ENCODE measurements at places on chromosomes 16 and 17.

- peaks cover 49% of the 10 kb centered on the region for H3K36me3 ChIP-seq
- no peak overlapping the region for H3K4me3 ChIP-seq
- DNase-seq, result no peak
- peak overlapping the region; percentile 8 for H3K27ac ChIP-seq
- H3K27me3 ChIP-seq, result no peaks in the 10 kb centered on the region
These were observed 35.9 kb upstream of the GHDC start for GRCh38 chr17:42230225-42230624.

GRCh38 chr16:2952679-2953078 lies 11.4 kb upstream of the KREMEN2 start:
- H3K4me1 ChIP-seq, result no peaks in the 10 kb centered on the region
- H3K27ac ChIP-seq, result no peak overlapping the region
- no peak overlapping the region for H3K4me3 ChIP-seq
- peaks cover 2% of the 10 kb centered on the region for H3K36me3 ChIP-seq
- H3K27me3 ChIP-seq, result peaks cover 4% of the 10 kb centered on the region

GRCh38 chr17:72472106-72472505 lies 351.3 kb downstream of the SOX9 start:
- H3K4me3 ChIP-seq, result no peak overlapping the region
- H3K27me3 ChIP-seq, result peaks cover 22% of the 10 kb centered on the region
- no peaks in the 10 kb centered on the region for H3K36me3 ChIP-seq
- no peak overlapping the region for H3K27ac ChIP-seq

GRCh38 chr17:57260325-57261083 lies 4.2 kb downstream of the MSI2 start:
- no peak for DNase-seq
- H3K4me3 ChIP-seq, result peak overlapping the region; percentile 30
- peaks cover 11% of the 10 kb centered on the region for H3K36me3 ChIP-seq
- no peaks in the 10 kb centered on the region for H3K27me3 ChIP-seq
- H3K4me1 ChIP-seq, result peaks cover 75% of the 10 kb centered on the region

DNA sequence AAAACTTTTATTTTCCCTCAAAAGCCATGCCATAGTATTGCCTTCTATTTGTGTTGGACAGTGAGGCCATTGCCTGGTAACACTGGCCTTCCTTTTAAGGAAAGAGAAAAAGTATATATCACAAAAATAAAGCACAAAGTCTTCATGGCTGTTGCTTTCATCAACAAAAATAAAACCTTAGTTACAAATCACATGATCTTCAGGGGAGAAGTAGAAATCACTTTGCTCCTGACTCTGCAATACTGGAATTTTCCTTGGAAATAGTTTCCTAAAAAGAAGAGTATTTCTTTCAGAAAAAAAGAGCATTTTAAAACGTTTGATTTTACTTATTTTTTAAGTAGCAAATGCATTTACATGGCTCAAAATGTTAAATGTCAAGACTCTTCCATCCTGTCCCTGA lies 41.9 kb downstream of the FAM20A start:
- H3K27ac ChIP-seq, result no peak overlapping the region
- H3K4me1 ChIP-seq, result no peaks in the 10 kb centered on the region
- H3K27me3 ChIP-seq, result no peaks in the 10 kb centered on the region
- no peak overlapping the region for H3K4me3 ChIP-seq
- no peak for DNase-seq

DNA sequence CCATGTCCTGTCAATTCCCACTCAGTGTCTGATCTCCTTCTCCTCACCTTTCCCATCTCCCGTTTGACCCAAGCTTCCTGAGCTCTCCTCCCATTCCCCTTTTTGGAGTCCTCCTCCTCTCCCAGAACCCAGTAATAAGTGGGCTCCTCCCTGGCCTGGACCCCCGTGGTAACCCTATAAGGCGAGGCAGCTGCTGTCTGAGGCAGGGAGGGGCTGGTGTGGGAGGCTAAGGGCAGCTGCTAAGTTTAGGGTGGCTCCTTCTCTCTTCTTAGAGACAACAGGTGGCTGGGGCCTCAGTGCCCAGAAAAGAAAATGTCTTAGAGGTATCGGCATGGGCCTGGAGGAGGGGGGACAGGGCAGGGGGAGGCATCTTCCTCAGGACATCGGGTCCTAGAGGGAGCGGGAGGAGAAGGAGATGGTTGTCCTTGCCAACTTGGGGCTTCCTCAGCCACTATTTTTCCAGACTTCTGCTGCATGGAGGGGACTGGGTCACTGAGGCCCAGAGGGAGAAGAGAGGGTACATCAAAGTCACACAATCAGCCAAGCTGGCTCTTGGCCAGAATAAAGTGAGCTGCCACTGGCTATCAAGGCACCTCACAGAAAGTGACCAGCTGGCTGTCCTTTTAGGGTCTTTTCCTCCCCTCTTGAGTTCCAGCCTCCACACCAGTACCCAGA lies 1.9 kb upstream of the TBC1D10B start:
- peak overlapping the region; percentile 97 for H3K27ac ChIP-seq
- H3K4me1 ChIP-seq, result peaks cover 25% of the 10 kb centered on the region
- no peaks in the 10 kb centered on the region for H3K36me3 ChIP-seq
- no peaks in the 10 kb centered on the region for H3K27me3 ChIP-seq
- DNase-seq, result no peak
- peak overlapping the region; percentile 75 for H3K4me3 ChIP-seq

DNA sequence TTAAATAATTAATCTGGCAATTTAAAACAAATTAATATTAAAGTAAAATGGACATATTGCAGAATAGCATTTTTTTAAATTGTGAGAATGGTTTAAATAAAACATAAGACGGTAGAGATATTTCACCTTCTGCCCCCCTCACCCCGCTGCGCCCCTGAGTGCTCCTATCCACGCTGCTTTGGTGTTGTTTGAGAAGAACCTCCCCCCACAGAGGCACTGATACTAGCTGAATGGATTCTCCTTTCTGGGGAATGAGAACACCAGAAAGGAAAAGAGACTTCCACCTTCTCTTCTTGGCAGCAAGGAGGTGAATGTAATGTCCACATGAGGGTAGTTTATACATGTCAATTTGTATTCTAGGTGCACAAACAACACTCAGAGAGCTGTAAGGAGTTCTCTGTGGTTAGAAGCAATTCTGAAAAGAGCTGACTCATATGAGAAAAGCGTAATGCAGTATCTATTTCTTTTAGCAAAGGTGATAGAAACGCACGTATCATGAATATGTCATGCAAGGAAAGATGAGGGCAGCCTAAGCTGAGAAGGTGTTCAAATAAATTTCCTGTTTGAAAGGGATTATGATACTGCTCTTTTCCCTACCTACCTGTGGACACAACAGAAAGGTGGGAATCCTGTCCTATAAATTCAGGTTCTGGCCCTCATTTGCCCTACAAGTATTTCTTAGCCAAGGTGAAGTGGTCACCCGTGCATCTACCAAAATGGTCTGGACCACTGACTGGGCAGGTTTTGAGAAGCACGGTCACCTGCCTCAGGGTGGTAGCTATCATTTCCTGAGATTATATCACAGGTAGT lies 126.9 kb downstream of the PARN start:
- H3K4me3 ChIP-seq, result no peak overlapping the region
- peaks cover 10% of the 10 kb centered on the region for H3K4me1 ChIP-seq
- DNase-seq, result no peak
- no peaks in the 10 kb centered on the region for H3K27me3 ChIP-seq

DNA sequence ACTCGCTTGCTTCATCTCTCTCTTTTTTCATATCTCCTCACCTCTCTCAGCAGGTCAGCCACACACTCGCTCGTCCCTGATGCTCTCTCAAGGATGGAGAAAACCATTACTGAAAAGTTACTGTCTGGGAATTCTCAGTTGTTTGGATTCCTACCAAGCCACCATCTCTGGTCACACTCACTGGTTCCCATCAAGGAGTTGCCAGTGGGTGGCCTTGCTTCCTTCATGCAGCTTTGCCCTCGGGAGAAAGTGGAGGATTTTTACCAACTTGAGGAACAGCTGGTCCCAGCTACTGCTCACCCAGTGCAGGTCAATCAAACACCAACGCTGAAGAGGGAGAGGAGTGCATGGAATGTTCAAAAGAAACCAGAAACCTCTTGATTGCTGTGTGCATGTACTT lies 25.3 kb downstream of the MEOX1 start:
- peaks cover 12% of the 10 kb centered on the region for H3K4me1 ChIP-seq
- H3K27ac ChIP-seq, result no peak overlapping the region

GRCh38 chr16:2856061-2856670 lies 1.8 kb downstream of the PRSS22 start:
- no peak for DNase-seq
- peaks cover 9% of the 10 kb centered on the region for H3K4me1 ChIP-seq
- H3K27me3 ChIP-seq, result peaks cover 23% of the 10 kb centered on the region
- H3K36me3 ChIP-seq, result peaks cover 4% of the 10 kb centered on the region
- peak overlapping the region; percentile 35 for H3K27ac ChIP-seq
- H3K4me3 ChIP-seq, result no peak overlapping the region

GRCh38 chr16:74716355-74716754 lies 15.7 kb upstream of the MLKL start:
- no peaks in the 10 kb centered on the region for H3K4me1 ChIP-seq
- no peak overlapping the region for H3K27ac ChIP-seq
- no peak for DNase-seq
- no peak overlapping the region for H3K4me3 ChIP-seq
- H3K36me3 ChIP-seq, result no peaks in the 10 kb centered on the region
- H3K27me3 ChIP-seq, result no peaks in the 10 kb centered on the region

DNA sequence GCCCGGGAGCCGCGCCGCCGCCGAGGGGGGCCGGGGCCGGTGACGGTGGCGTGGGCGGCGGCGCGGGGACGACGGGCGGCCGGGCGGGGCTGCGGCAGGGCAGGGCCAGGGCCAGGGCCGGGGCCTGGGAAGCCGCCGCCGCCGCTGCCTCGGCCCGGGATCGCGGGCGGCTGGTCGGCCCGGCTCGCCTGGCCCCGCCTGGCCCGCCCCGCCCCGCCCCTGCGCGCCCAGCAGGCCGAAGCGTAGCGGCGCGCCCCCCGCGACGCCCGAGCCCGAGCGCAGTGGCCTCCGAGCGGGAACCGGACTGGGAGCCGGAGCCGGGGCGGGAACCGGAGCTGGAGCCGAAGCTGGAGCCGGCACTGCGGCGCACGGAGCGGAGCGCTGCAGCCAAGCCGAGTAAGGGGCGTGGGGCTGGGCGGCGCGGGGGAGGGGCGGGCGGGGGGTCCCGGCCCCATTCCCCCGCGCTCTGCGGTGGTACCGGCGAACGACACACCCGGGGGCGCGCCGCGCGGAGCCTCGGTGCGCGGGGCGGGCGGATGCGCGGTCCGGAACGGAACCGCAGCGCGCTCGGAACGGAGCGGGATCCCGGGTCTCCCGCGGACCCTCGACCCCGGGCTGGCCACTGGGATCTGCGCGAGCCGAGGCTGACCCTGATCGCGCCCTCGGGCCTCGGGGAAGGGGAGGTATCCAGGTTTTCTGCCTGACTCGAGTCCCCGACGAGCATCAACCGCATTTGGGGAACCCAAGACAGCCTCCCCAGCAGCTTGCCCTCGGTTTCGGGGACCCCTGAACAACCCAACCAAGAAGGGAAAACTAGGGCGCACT lies at the start of gene BEAN1:
Gene BEAN1, plus strand, starts transcription at position 260 of the 825 bp plus-strand sequence. CDS start 10,382 bp downstream, outside the sequence.
- no peak for DNase-seq
- peaks cover 2% of the 10 kb centered on the region for H3K36me3 ChIP-seq

GRCh38 chr17:39122991-39123390 lies 28.4 kb downstream of the PLXDC1 start:
- H3K27ac ChIP-seq, result peak overlapping the region; percentile 3
- no peak overlapping the region for H3K4me3 ChIP-seq
- no peak for DNase-seq

DNA sequence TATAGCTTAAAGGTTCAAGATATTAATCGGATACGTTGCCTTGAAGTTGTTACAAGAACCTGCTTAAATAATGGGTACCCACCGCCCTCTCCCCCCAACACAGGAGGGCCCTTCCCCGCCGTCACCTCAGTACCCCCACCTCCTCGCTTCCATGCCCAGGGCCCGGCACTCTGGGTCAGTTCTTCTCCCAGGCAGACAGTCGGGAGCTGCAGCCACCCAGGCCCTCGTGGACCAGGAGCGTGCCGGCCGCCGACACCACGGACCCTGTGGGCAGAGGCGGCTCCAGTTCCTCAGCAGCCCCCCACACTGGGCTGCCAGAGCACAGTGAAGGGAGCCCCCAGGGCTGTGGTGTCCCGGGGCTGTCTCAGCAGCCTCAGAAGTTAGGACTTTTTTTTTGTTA lies 80.9 kb upstream of the ZNF750 start:
- H3K27ac ChIP-seq, result no peak overlapping the region
- no peak for DNase-seq
- peaks cover 4% of the 10 kb centered on the region for H3K36me3 ChIP-seq
- no peaks in the 10 kb centered on the region for H3K27me3 ChIP-seq
- no peak overlapping the region for H3K4me3 ChIP-seq
- H3K4me1 ChIP-seq, result peaks cover 13% of the 10 kb centered on the region

- peaks cover 4% of the 10 kb centered on the region for H3K36me3 ChIP-seq
- no peak overlapping the region for H3K4me3 ChIP-seq
- DNase-seq, result no peak
- H3K27me3 ChIP-seq, result no peaks in the 10 kb centered on the region
These were observed 107.9 kb downstream of the RAP1GAP2 start for GRCh38 chr17:2904135-2904534.

GRCh38 chr16:88678224-88678979 lies 7.9 kb downstream of the SNAI3 start:
- H3K27ac ChIP-seq, result peak overlapping the region; percentile 37
- no peak for DNase-seq
- peaks cover 9% of the 10 kb centered on the region for H3K36me3 ChIP-seq
- no peak overlapping the region for H3K4me3 ChIP-seq
- H3K27me3 ChIP-seq, result no peaks in the 10 kb centered on the region

DNA sequence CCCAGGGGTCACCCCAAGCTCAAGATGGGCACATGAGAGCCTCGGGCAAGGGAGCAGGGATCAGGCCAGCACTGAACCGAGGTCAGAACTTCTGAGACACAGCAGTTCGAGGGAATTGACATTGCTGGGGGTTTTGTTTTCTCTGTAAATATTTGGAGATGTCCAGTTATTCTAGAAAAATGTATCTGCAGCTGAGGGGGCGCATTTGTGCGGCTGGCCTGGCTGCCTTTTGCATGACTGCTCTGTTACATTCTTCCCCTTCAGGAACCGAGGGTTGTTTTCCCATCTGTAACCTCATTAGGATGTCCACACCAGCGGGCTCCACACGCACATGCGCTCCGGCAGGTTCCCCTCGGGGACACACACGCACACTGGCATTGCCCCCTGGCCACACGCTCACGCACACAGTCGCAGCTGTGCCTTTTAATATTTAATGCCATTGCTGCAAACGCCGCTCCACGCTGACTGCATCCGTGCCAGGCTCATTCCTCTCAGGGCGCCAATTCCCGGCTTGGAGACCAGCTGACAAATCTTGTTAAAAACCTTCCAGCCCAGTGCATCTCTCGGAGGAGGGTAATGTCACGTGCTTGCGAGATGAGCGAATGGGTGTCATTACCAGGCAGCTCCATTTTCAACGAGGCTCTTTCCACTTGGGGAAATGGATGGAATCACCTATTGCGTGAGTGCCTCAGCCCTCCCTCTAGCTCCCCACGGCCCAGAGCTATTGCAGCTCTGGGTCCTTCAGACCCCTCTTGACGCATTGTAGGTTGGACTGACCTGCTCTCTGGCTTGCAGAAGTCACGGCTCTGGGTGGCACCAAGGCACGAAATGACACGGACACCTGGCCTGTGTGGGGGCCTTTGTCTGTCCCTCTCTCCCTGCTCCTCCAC lies 13.1 kb downstream of the CCR7 start:
- DNase-seq, result no peak
- H3K27me3 ChIP-seq, result no peaks in the 10 kb centered on the region
- peaks cover 20% of the 10 kb centered on the region for H3K36me3 ChIP-seq

- no peaks in the 10 kb centered on the region for H3K4me1 ChIP-seq
- no peak for DNase-seq
- no peak overlapping the region for H3K27ac ChIP-seq
- H3K27me3 ChIP-seq, result peaks cover 3% of the 10 kb centered on the region
These were observed 234.1 kb upstream of the IRX5 start for GRCh38 chr16:54696522-54696921.

- H3K4me3 ChIP-seq, result no peak overlapping the region
- H3K4me1 ChIP-seq, result peaks cover 45% of the 10 kb centered on the region
- DNase-seq, result no peak
- no peak overlapping the region for H3K27ac ChIP-seq
- peaks cover 9% of the 10 kb centered on the region for H3K36me3 ChIP-seq
- no peaks in the 10 kb centered on the region for H3K27me3 ChIP-seq
These were observed 178.9 kb downstream of the PRKCA start for GRCh38 chr17:66481271-66481670.
